Thymus (tissue), 14 donors: ENCODE measurements at places on chromosomes 7 and 10. TPM values are rescaled to one million over a fixed set of nuclear protein-coding genes. Genes with fewer than 3 reads are reported as not detected.
A peak's percentile ranks its signal among the peaks of the same experiment; 100 is the strongest.

- no peak for DNase-seq
These were observed 258.0 kb upstream of the HABP2 start for GRCh38 chr10:113294868-113295267.

- DNase-seq = no peak
These were observed 164.0 kb downstream of the FANK1 start for GRCh38 chr10:126060261-126060931.

DNA sequence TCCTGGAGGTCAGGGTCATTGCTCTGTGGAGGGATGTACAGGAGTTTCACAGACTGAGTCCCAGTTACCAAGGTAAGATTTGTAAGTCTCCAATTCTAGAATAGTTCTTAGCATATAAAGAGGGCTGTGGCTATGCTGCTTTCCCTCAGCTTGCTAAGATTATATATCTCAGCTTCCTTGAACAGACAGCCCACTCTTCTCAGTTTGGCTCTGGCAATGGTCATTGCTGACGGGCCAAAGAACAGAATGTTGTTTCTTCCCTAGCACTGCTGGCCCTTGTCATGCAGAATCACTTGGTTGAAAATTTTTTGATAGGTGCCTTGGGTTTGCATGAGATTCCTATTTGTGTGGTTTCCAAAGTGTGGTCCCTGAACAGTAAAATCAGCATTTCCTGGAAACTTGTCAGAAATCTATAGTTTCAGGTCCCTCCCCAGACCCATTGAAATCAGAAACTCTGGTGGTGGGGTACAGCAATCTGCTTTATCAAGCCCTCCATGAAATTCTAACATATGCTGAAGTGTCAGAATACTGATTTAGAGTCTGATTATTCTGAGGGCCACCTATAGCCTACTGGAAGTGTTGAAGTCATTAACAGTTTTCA is 38.2 kb downstream of the NRBF2 start:
- no peak for DNase-seq

DNA sequence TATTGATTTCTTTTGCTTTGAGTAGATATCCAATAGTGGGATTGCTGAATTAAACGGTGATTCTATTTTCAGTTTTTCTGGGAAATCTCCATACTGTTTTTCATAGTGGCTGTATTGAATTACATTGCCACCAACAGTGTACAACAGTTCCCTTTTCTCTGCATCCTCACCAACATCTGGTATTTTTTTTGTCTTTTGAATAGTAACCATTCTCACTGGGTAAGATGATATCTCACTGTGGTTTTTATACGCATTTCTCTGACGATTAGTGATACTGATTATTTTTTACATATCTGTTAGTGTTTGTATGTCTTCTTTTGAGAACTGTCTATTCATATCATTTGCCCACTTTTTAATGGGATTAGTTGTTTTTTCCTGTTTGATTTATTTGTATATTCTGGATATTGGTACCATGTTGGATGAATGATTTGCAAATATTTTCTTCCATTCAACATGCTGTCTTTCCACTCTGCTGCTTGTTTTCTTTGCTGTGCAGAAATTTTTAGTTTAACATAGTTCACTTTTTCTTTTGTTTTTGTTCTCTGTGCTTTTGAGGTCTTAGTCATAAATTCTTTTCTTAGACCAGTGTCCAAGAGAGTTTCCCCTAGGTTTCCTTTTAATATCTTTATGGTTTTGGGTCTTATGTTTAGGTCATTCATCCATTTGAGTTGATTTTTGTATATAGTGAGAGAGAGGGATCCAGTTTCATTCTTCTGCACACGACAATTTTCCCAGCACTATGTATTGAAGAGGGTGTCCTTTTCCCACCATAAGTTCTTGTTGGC is 584.7 kb downstream of the PHTF2 start:
- no peak for DNase-seq

DNA sequence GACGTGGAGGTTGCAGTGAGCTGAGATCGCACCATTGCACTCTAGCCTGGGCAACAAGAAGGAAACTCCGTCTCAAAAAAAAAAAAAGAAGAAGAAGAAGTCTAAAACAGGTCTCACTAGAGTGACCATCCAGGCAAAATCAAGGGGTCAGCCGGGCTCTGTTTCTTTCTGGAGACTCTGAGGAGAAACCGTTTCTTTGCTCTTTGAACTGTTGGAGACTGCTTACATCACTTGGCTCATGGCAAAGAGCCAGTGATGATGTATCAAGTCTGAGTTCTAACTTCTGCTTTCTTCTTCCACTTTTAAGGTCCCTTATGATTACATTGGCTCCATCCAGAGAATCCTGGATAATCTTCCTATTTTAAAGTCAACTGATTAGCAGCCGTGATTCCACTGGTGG is 306.8 kb downstream of the WDR11 start:
- no peak for DNase-seq

DNA sequence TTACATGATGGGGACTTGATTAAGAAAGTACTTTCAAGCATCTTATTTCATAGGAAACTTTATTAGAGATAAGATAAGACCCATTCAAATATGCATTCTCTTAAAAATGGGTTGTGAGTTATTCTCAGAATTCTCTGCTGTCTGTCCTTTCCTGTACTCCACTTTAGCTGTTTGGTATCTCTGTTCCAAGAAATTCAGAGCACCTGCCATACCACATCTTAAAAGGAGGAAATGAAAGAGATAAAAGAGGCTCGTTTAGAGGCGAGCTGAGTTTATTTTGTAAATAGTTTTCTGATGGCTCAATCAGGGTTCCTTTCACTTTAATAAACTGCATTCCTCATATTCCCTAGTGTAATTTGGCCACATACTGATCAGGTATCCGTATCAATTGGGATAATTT is 87.2 kb downstream of the MDFIC start:
- no peak for DNase-seq

DNA sequence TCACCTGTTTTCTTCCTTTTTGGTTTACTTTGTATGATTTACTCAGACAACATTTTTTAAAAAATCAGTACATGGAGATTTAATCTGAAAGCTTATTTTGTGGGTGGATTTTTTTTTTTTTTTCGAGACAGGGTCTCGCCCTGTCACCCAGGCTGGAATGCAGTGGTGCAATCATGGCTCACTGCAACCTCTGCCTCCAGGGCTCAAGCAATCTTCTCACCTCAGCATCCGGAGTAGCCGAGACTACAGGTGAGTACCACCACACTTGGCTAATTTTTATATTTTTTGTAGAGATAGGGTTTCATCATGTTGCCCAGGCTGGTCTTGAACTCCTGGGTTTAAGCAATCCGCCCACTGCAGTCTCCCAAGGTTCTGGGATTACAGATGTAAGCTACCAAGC is 2.5 kb downstream of the GSTO1 start:
- no peak for DNase-seq

- DNase-seq = no peak
These were observed 877 bp downstream of the NCOA4 start for GRCh38 chr10:46029461-46030030.

DNA sequence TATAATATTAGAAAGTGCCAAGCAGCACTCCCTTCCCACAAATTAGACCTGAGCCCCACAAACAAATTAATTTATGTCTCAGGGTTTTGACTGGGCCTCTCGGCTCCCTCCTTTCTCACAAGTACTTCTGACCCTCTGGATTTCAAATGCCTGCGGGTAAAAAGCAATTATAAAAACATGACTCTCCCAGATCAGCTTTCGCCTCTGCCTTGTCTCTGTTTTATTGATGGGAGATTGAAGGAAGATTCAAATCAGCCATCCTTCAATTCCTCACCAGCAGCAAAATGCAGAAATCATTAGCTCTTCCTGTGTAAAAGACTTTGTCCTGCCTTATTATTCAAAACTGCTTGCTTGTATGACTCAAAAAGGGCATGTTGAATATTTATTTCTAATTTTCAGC is 453.7 kb upstream of the MKI67 start:
- DNase-seq = no peak

- no peak for DNase-seq
These were observed 88.1 kb upstream of the RET start for GRCh38 chr10:42988517-42989395.

DNA sequence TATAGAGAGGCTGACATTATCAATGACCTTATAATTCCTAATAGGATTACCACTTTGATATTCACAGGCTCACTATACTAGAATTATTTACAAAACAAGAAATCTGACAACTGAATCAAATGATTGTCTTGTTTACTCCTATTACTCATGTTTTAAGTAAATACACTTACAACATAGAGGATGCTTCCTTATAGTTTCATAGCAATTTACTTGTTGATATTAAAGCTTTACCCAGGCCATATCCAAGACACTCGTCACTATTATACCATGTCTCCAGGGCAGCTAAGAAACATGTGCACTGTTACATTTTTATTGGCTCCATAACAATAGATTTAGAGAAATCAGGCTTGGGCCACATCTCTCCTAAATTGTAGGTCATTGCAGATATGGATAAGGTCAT is 276.9 kb downstream of the HGF start:
- DNase-seq = no peak

DNA sequence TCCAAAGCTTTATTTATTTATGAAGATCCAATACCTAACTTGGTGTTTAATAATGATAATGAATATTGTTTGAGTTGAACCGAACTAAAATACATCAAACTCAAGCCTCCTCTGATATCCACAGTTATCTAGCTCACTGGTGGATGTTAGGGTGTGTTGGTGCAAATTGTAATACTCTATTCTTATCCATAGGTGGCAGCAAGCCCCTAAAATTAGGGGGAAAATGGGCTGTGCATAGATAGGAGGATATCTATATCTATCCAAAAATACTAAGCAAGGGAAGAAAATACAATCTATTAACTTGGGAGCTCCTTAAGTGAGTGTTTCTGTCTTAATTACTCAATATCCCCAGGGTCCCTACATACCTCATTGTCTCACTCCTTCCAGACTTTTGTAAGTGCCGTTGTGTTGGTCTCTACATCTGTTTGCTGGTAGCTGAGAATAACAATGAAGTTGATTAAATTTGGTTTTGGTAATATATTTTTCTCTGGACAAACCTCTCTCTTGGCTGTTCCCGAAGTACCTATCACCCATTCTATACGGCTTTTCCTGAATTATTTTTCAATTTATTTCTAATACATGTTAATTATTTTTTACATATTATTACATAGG is 55.0 kb upstream of the VWDE start:
- DNase-seq = peak; percentile 9

CACNB2 gene
- 0.85 TPM for total RNA-seq

HMX3 gene
- not detected for total RNA-seq

GJD4 gene
- total RNA-seq = 0.09 TPM
